Stimulated activated CD8-positive, alpha-beta memory T cell treated with anti-CD3 and anti-CD28 coated beads, Interleukin-2, amount 100 ng/mL, for 48 hours (primary cell): ENCODE measurements at places on chromosomes 3 and 15.
A peak's percentile ranks its signal among the peaks of the same experiment; 100 is the strongest.

GRCh38 chr3:17802950-17803349, 60.5 kb upstream of the TBC1D5 start:
- no peak for DNase-seq

GRCh38 chr3:29937185-29937584, 656.3 kb downstream of the RBMS3 start:
- no peak for DNase-seq

DNA sequence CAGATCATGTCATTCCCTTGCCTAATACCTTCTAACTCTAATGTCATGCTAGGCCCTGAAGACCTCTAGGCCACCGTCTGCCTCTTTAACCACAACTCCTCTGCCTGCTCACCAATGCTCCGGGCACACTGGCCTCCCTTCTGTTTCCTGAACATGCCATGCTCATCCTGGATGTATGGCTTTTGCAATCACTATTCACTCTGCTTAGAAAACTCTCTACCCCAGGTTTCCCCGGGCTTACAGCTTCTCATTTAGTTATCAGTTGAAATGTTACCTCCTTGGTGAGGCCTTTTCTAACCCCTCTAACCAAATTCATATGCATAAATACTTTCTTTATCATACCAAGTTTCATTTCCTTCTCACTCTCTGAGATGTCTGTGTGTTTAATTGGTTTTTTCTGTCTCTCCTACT, 727.8 kb upstream of the CFAP20DC start:
- no peak for DNase-seq

DNA sequence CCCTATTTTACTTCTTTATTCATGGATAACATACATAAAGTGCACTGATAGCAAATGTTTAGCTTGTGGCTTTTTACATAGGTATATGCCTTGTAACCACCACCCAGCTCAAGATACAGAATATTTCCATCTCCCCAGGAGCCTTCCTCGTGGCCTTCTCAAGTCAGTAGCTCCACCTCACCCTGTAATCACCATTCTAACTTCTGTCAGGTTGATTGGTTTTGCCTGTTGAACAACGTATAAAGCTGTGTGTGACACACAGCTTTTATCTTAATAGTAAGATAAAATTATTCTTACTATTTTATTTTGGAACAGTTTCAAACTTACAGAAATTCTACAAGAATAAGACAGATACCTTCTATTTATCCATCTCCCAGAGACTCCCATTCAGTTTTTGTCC, 13.3 kb downstream of the ATG7 start:
- no peak for DNase-seq

- DNase-seq, result no peak
These were observed at the start of gene BHLHE40 for GRCh38 chr3:4979428-4980228. Gene BHLHE40, plus strand, starts transcription at chr3:4979437. Its CDS starts 282 bp downstream, at chr3:4979719.

DNA sequence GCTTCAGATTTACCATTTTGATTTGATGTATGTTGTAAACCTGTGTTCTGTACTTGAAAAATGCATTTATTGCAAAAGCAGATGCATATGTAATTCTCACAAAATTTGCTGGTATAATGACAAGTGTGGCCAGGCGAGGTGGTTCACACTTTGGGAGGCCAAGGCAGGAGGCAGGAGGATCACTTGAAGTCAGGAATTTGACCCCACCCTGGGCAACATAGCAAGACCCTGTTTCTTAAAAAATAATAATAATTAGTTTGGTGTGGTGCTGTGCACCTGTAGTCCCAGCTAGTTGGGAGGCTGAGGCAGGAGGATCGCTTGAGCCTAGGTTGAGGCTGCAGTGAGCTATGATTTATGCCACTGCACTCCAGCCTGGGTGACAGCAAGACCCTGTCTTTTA, 4.7 kb upstream of the HYKK start:
- DNase-seq, result no peak

DNA sequence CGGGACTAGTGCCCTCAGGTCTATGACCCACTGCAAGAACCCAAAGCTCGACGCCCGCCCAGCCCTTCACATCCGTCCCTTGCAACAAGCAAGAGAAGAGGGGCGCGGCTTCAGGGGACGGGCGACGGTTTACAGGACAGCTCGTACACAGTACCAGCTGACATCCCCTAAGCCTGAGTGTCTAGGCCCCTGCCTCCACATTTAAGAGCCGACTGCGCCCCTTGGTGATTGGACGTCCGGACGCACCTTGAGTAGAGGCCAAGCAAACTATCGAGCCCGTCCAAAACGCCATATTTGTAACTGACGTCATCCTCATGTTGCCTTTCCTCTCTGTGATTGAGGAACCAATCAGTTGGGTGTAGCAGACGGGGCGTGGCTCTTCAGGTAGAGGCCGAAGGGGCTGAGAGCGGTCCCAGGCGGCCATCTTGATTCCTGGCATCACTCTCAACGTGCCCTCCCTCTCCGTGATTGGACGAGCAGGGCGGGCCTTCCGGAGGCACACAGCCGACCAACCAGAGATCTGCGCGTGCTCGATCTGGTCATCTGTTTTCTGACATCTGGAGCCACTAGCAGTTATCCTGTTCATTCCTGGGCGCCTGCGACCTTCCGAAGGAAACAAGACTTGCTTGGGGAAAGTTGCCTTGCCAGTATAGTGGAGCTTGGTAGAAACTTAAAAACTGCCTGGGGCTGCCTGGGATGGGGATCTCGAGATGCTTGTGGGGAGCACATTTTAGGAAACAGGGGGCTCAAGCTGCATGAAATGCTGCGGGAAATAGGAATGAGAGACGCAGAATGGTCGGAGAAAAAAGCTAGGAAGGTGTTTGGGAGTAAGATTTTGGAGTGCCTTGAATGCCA, 4.0 kb upstream of the RPL14 start:
- peak; percentile 87 for DNase-seq

GRCh38 chr15:96345560-96346399, 15.3 kb downstream of the NR2F2 start:
- no peak for DNase-seq

DNA sequence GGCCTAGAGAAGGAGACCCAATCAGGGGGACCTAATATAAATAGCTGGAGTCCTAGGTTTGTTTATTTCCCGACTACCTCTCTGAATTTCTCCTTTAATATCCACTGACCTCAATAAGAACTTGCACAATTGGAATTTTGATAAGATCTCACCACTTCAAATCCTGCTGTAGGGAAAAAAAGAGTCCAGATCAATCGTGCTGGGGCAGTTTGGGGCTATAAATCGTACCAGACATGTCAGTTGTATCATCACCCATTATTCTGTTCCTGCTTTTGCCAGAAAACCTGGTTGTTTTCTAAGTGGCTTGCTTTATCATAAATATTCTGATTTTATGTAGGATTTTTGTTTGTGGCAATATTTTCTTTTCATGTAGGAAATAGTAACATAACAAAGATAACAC, 281.3 kb downstream of the DIPK2A start:
- no peak for DNase-seq

DNA sequence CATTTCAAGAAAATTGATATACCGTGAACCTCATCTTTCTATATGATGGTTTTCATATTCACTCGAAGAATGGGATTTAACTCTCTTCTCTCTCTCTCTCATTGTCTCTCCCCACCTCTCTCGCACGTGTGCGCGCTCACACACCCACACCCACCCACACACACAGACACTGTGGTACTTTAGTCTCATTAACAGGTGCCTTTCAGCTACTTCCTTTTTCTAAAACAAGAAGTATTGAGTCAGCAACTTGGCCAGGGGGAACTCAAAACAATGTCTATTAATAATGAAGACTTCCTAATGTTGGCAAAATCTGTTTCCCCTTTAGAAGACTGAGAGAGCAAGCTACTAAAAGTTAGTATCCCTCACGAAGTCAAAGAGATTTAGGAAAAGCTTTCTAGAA, 150.7 kb downstream of the TMCO5A start:
- no peak for DNase-seq

GRCh38 chr3:119322835-119323722, 28.9 kb downstream of the ARHGAP31 start:
- peak; percentile 91 for DNase-seq

GRCh38 chr3:177721864-177722785, 524.8 kb upstream of the TBL1XR1 start:
- no peak for DNase-seq

GRCh38 chr15:59360305-59360704, 12.4 kb downstream of the MYO1E start:
- no peak for DNase-seq

DNA sequence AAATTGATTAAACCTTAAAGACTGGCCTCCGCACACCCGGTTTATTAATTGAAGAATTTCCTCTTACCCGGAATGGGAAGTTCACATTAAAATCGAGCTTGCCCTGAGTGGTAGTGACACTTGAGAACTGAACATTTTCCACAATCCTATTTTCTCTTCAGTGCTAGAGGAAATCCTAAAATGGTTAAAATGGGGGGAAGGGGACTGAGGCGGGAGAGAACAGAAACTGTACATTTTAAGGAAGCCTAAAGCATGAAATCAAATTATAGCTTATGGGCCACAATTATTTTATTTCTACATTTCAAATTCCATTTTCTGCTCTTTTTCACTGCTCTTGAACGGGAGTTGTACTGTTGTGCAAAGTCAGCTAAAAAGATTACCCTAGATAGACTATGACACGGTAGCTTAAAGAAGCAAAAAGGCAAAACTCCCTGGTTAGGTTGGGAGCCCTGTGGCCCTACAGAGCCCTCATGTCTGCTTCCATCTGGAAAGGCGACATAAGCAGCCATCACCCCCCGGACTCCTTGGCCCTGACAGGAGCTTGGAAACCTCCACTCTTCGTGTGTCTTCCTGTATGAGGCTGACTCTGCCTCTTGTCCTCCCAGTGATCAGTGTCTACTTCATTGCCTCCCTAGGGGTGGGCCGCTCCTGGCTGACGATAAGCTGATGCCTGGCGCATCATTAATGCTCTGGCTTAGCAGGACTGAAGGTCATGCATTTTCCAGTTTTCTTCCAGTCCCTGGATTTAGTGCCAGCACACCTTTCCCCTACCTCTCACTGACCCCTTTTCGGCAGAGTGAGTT, 79.3 kb downstream of the EEFSEC start:
- no peak for DNase-seq

- DNase-seq, result peak; percentile 23
These were observed at the start of gene PPM1L for GRCh38 chr3:160755776-160756304. Gene PPM1L, plus strand, starts transcription at chr3:160756231.

DNA sequence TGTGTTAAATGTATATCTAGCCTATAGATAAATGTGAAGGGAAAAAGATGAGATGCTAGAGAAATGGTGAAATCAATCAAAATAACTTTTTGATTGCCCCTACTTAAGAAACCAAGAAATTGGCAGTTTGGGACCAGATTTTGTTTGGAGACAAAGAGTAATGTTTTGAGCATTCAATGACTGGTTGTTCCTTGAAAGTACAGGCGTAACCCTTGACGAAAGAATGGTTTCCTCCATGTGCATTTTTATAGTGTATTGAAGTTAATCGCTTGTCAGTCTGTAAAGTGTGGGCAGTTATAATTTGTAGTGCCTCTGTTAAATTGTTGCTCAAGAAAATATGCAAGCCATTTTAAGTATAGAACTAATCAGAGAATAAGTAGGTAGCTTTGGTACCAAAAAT, 1.2 kb downstream of the KIF23 start:
- DNase-seq, result no peak
